ENCODE measurements at places on chromosomes 12 and 14.

- DNase-seq = peak; percentile 50
These were observed 80.0 kb downstream of the ACTN1 start for GRCh38 chr14:68899033-68899603.

GRCh38 chr12:115011703-115012102 lies 327.7 kb upstream of the TBX3 start:
- no peak for DNase-seq

DNA sequence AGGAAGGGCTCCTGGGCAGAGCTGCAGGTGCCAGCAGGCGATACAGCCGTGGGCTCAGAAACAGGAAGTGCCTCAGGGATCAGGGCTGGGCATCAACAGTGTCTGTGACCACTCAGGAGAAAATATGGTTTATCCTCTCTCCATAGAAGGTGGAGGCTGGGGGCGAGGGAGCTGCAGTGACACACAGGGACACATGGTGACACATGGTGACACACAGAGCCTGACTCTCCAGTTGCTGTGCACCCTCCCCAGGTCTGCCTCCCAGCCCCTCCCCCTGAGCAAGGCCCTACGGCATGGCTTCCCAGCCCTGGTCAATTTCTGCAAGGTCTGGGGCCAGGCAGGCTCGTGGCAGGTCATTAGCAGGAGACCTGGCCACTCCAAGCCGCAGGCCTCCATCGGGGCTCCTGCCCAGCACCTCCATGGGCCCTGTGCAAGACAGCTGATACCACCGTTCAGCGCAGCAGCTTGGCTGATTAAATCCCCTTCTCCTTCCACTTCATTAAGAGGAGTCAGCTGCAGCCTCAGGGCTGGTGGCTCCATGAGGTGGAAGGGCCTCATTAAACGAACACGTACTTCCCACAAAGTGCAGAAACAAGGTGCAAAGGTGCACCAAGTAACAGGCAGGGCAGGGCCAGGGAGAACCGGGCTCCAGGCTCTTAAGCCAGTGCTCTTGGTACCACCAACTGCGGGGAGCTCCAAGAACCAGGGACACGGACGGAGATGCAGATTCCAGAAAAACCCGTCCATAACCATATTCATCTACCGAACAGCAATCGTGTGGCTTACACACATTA lies 60.7 kb downstream of the CCNK start:
- DNase-seq = no peak

- no peak for DNase-seq
These were observed 34.6 kb downstream of the LTBP2 start for GRCh38 chr14:74577247-74577947.

DNA sequence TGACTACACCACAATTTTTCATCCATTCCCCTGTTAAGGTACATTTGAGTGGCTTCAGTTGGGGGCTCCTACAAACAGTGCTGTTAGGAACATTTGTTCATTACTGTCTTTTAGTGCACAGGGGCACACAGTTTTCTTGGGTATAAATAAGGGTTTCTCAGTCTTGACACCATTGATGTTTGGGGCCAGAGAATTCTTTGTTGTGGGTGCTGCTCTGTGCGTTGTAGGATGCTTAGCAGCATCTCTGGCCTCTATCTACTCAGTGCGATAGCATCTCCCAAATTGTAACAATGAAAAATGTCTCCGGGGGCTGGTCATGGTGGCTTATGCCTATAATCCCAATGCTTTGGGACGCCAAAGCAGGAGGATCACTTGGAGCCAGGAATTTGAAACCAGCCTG lies 153.0 kb upstream of the MYL2 start:
- no peak for DNase-seq

DNA sequence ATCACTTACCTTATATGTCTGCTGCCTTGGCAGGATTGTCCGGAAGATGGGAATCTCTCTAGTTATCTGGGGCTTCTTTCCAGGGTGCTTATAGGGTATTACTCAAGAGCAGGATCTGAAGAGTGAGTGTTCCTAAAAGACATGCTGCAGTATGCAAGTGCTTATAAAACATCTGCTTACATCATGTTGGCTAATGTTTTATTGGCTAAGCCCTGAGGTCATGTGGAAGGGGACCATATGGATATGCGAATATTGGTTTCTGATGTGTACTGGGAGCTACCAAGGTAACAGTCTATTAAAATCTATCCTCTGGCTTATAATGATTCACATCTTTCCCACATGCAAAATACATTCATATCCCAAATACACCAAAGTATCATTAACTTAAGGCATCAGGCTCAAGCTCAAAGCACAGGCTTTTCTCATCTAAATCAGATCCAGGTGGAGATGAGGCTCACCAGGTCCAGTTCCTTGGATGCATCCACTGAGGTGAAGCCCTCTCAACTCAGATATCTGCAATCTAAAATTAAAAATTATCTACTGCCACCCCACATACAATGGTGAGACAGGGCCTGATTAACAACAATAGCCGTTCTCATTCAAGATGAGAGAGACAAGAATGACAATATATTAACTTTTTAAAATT lies 29.8 kb downstream of the LRRIQ1 start:
- DNase-seq = no peak

DNA sequence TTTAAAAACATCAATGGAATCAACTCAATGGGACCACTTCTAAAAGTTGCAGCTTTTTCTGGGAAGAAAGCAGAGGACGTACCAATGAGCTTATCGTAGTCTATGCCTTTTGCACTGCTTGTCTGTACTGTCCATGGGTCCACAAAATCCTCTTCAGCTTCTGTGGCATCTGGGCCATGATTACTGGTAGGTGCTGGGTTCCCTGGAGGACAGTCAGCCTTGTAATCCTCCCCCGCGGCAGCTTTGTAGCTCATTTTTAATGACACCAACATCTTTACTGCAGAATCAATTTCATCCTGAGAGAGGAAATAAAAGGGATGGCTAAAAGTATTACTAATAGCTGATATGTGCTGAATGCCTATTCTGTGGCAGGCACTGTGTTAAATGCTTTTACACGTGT lies 38.5 kb downstream of the SLC25A47 start:
- no peak for DNase-seq

DNA sequence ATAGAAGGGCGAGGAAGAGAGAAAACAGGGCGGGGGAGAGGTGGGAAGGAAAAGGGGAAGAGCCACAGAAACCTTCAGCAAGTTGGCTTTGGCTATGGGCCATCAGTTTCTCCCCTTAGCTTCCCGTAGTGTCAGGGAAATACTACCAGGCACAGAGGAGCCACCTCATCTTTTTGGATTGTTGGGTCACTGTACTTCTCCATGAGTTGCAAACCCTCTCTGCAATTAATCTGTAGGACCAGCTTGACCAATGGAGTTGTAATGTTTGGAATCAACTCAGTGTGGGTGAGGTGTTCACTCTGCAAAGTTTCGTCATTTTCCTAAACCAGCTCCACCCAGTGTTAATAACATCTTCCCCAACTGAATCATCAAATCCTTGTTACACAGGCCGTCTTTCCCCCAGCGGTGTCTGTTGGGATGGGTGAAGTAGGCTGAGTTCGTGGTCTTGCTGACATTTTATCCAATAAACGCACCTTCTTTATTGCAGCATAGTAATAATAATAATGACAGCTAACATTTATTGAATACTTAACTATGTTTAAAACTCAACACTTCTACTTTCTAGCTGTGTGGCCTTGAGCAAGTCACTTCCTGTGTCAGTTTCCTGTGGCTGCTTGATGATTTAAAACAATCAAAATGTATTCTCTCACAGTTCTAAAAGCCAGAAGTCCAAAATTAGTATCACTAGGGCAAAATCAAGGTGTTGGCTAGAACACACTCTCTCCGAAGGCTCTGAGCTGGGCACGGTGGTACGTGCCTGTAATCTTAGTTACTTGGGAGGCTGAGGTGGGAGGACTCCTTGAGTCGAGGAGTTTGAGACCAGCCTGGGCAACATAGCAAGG lies 8.1 kb upstream of the GLTP start:
- DNase-seq = peak; percentile 74

GRCh38 chr14:22044193-22044592 lies 370.6 kb upstream of the OR4E1 start:
- no peak for DNase-seq

- DNase-seq = no peak
These were observed 1.3 kb downstream of the ZNF839 start for GRCh38 chr14:102320671-102321455.

- no peak for DNase-seq
These were observed 63.2 kb downstream of the ERGIC2 start for GRCh38 chr12:29317556-29318363.

GRCh38 chr14:89325299-89325883 lies 91.6 kb downstream of the FOXN3 start:
- no peak for DNase-seq

GRCh38 chr12:64912516-64913255 lies 88.2 kb downstream of the TBC1D30 start:
- DNase-seq = no peak
